ENCODE measurements at places on chromosomes 16 and 17.

GRCh38 chr17:82009413-82009812 is 13.3 kb downstream of the CENPX start:
- DNase-seq, result no peak

DNA sequence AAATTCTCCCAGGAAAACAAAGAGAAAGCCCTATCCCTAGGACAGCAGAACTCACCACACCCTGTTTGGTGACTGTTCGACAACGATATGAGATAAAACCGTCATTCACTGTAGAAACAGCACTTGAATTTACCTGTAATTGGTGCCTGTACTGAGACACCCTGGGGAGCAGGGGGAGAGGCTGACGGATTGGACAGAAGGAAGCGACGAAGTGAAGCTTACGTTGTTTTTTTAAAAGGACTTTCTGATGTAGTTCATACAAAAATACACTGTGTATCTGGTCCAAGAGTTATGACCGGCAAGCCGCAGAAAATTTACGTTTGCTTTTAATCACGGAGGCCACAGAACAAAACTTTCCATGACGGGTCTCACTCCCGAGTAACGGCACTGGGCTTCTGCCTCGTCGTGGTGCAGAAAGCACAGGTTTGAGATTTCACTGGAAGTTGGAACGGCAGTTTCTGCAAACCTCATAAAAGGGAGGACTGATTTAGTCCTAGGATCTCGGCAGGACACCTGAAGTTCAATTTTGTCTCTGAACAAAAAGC is 9.7 kb downstream of the NXN start:
- peak; percentile 52 for DNase-seq

- no peak for DNase-seq
These were observed 23.1 kb downstream of the GABARAPL2 start for GRCh38 chr16:75589306-75589705.

DNA sequence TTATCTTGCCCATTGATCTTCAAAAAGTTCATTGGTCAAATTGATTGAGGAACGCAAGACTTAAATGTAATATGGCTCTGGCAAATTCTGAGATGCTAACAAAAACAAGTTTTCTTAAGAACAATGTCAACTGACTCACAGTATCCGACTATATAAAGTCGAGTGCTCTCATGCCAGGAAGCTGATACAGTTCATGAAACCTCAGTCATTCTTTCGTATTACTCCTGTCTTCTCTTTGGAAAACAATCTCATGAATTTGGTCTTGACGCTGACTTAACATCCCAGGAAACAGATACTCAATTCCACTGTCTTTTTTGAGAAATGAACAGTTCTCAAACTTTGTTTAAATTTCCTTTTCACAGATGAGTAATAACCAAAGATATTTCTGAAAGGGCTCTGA is 704.9 kb downstream of the MAF start:
- no peak for DNase-seq

- no peak for DNase-seq
These were observed 60.7 kb downstream of the OR1D5 start for GRCh38 chr17:3002538-3003295.

GRCh38 chr17:7912927-7913524 is 3.1 kb downstream of the RNF227 start:
- DNase-seq, result peak; percentile 89

DNA sequence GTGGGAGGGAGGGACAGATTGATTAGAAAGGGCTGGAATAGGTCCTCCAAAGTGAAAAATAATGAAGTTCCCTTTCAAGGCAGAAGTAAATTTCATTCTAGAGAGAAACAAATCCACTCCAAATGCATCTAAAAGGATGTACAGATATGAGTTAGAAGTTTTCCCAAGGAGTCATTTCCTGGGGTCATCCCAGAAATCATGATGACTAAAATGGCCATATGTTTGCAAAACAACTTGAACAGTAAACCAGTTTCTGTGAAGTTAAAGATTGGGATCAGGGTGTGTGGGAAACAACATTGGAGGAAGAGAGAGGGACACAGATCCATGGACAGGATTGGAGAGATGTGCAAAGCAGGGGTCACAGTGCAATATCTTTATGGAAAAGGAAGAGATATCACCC is 32.5 kb upstream of the ARHGAP44 start:
- peak; percentile 78 for DNase-seq

- DNase-seq, result no peak
These were observed 57.1 kb downstream of the MYO18A start for GRCh38 chr17:29123111-29123510.

DNA sequence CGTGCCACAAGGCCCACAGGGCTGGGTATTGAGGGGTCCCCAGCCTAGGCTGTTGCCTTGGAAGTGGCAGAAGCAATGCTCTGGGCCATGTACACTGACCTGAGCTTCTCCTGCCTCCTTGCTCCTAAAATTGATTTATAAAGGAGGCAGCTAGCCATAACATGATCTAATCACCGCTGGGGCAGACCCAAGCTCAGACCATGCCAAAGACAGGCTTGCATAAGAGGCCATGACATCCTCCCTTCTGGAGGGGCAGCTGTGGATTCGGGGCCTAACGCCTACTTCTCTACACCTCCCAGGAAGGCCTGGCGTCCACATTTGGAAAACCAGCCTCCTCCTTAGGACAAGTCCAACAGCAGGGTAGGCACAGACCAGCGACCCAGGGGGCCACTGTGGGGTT is 12.3 kb downstream of the HSD11B2 start:
- DNase-seq, result no peak

DNA sequence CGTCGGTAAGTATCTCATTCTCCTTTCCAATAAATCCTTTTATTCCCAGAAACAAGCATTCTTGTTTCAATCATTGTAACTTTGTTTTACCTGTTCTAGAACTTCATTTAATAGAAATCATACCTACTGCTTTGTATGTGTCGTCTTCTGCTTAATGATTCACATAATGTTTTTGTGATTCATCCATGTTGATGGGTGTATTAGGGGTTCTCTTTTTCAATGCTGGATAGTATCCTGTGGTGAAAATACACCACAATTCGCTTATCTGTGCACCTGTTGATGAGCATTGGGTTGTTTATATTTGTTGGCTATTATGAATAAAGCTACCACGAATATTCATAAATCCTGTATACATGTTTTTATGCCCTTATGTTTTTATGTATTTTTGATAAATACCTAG is 703.2 kb downstream of the MAF start:
- DNase-seq, result no peak

GRCh38 chr17:76725580-76726230 is 701 bp downstream of the JMJD6 start:
- peak; percentile 56 for DNase-seq

- DNase-seq, result no peak
These were observed 206.0 kb downstream of the SEC14L1 start for GRCh38 chr17:77346765-77347164.

DNA sequence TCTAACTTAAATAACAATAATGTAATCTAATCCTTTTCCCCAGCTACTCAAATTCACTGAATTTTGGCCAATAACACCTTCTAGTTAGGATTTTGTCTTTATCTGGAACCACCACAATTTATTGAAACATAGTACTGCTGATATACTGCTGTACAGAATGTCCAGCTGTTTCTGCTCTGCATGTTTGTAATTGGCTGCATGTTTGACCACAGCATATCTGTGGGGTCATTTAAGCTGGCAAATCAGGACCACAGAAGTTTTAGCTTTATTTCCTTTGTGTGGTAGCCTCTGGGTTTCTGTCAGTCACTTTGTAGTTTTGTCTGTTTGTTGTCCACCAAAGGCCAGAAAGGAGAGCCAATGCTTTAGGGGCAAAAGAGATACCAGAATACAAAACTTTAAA is 22.2 kb upstream of the RAB11FIP4 start:
- DNase-seq, result no peak

- DNase-seq, result no peak
These were observed 48.5 kb downstream of the NOS2 start for GRCh38 chr17:27751622-27752490.

GRCh38 chr17:55441544-55441943 is 19.9 kb upstream of the MMD start:
- DNase-seq, result no peak

- DNase-seq, result no peak
These were observed 149.3 kb downstream of the CLEC16A start for GRCh38 chr16:11093572-11094074.

DNA sequence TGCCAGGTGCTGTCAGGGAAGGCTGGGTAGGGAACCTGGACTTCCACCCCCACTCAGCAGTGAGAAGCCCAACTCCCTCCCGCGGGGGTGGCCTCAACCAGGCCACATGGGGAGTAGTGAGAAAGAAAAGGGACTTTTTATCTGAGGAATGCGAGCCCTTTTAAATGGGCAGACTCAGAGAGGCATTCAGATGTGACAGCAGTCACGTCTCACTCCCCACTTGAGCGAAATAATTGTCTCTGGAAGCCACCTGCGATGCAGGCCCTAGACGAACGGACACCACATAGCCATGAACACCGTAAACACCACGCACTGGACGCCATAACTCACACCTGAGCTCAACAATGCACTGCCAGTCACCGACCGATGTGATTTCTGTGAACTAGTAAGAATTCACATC is 11.9 kb upstream of the CD300E start:
- no peak for DNase-seq

DNA sequence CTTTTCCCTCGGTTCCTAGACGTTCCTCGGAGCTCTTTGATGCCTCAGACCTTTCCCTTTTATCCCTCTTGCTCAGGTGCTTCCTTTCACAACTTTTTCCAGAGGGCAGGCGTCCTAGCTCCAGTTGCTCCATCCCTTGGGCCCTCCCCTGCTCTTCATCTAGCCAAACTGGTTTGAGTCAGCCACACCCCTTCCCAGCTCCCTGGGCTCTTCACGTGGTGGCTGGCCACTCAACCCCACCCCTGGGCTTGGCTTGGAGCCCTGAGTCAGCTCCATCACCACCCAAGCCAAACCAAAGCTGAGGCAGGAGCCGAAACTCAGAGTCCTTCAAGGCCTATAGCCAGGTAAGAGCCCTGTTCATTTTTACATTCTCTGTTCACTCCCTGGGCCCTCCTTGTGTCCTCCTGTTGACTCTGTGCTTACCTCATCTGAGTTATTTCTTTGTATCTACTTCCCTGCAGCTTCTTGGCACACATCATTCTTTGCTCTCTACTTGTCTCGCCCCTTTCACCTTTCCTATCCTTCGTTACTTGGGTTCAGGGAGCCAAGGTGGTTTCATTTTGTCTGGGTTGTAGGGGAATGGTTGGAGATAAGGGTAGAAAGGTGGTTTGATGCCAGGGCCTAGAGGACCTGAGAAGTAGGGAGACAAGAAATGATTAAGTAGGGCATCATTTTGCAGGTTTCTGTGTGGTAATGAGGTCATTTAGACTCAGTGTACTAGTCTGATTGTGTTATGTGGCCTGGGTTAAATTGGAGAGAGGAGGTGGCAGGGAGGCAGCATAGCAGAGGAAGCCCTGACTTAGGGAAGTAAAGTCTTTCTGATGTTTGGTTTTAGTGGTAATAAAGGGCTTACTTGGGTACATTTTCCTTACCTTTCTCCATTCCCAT is 7.6 kb upstream of the PHKG2 start:
- peak; percentile 89 for DNase-seq

DNA sequence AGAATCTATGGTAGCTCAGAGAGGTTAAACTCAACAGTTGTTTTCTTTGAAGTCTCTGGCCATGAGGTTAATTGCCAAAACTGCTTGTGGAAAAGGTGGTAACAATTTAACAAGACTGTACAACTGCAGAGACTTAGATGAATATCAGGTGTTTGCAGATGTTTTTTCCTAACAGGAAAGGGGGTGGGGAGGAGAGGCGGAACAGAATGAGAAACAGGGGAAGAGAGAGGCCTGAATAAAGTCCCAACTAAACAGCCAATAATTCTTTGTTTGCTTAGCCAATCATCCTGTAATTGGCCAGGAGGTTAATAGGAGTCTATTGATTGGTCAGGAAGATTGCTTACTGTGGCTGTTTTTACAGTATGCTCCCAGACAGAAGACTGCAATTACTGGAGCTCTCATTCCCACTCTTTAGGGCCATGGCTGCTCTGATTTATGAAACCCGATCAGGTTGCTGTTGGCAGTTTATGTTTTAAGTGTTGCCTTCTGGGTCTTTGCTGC is 249.7 kb upstream of the TBX2 start:
- no peak for DNase-seq

DNA sequence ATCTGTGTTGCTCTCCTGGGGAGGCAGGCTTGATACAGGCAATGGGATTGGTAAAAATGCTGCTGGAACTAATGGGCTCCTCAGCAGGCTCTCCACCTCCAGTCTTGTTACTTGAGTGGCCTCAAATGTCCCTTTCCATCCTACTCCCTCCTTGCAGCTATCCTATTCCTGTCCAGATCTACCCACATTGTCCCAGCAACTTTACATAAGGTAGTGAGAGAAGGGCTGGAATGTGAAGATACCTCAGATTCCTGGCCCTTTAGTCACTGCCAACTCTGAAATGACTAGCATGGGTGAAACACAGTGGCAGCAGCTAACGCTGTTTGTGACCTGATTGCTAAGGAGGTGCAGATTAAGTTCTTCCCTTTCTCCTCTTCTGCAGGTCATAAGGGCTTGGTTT is 210.1 kb upstream of the HS3ST4 start:
- no peak for DNase-seq

DNA sequence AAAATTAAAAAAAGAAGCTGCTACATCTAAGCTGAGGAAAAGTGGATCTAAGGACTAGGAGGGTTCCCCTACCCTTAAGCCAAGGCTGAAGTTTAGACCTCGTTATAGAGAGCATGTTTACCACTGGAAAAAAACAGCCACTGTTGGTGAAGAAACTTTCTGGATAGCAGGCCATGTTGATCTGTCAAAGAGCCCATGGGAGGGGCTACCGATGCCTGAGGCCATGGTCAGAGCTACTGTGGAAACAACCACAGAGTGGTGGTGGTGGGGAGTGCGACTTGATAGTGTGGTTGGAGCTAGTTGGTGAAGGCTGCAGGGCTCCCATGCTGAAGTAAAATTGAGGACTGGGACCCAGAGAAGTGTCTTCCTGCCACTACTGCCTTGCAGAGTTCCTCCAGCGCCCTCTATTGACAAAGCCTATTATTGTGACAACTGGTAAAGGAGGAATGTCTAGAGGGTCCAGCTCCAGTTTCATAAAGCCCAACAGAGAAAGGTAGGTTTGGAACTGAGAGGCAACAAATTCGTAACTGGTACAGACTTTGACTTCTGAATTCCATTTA is 12.7 kb upstream of the FAM20A start:
- DNase-seq, result peak; percentile 71

GRCh38 chr16:11306381-11306780 is 25.3 kb upstream of the PRM1 start:
- DNase-seq, result no peak

Data from ELR (cell line).